ENCODE measurements at places on chromosomes 4 and X. TPM values are rescaled to one million over a fixed set of nuclear protein-coding genes. Genes with fewer than 3 reads are reported as not detected.

GRCh38 chr4:12852338-12853307, 631.5 kb downstream of the RAB28 start:
- no peaks in the 10 kb centered on the region for H3K36me3 ChIP-seq
- H3K27ac ChIP-seq, result no peak overlapping the region
- H3K4me3 ChIP-seq, result no peak overlapping the region
- no peaks in the 10 kb centered on the region for H3K4me1 ChIP-seq

DNA sequence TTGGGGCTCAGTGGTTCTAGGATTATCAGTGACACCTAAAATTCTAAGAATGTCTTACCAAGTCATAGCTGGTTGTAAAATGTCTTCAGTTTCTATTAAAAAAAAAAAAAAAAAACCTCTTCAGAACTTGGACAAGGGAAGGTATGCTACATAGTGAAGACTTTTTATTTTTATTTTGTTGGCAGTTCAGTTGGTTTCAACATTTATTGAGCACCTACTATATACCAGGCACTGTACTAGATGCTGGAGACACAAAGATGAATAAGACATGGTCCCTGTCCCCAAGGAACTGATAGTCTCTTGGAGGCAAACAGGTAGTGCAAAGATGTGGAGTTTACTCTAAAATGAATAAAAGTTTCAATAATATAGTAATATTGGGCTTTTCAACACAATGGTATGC, 8.9 kb upstream of the BBS7 start:
- no peaks in the 10 kb centered on the region for H3K36me3 ChIP-seq
- no peaks in the 10 kb centered on the region for H3K27me3 ChIP-seq

- H3K27ac ChIP-seq, result no peak overlapping the region
- H3K4me3 ChIP-seq, result no peak overlapping the region
- peaks cover 8% of the 10 kb centered on the region for H3K4me1 ChIP-seq
- H3K36me3 ChIP-seq, result no peaks in the 10 kb centered on the region
- H3K27me3 ChIP-seq, result no peaks in the 10 kb centered on the region
Observed at GRCh38 chr4:26782168-26782829, 78.3 kb upstream of the STIM2 start.

DNA sequence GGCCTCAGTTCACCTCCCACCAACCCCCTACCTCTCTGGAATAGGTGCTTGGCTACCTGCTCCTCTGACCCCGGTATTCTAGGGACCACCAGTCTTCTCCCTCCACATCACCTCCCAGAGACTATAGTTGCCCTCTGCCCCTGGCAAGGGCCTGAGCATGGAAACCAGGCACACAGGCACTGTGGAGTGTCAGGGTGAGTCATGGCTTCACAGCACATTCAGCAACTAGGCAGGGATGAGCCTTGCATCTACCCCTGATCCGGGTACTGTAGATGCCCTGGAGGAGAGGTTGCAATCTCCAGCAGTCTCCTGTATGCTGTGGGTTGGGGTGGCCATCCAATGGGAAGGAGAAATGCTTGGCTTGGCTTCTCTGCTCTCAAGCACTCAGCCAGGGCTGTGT, 472.7 kb downstream of the IDS start:
- no peak overlapping the region for H3K4me3 ChIP-seq
- H3K4me1 ChIP-seq, result no peaks in the 10 kb centered on the region
- no peaks in the 10 kb centered on the region for H3K27me3 ChIP-seq
- H3K36me3 ChIP-seq, result no peaks in the 10 kb centered on the region

- H3K4me1 ChIP-seq, result no peaks in the 10 kb centered on the region
- H3K4me3 ChIP-seq, result no peak overlapping the region
- no peak for DNase-seq
- H3K36me3 ChIP-seq, result no peaks in the 10 kb centered on the region
Observed at GRCh38 chr4:33107814-33108213, 2387.6 kb downstream of the PCDH7 start.

Gene MXRA5
- total RNA-seq, result 1.2 TPM

DNA sequence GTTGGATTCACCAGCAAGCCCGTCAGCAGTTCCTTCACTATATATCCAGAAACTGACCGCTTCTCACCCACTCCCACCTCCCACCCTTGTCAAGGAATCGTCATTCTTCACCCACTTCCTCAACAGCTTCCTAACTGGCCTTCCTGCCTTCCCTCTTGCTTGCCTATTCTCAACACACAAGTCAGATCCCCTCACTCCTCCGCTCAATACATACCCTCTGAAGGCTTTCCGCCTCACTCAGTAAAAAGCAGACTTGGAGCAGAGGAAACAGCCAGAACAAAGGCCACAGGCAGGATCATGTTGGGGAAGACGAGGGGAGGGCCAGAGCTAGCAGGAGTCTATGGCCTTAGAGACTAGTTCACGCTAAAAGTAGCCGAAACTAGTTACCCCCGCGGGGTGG, 23.7 kb downstream of the RWDD4 start:
- DNase-seq, result no peak
- no peaks in the 10 kb centered on the region for H3K36me3 ChIP-seq
- H3K27me3 ChIP-seq, result no peaks in the 10 kb centered on the region

DNA sequence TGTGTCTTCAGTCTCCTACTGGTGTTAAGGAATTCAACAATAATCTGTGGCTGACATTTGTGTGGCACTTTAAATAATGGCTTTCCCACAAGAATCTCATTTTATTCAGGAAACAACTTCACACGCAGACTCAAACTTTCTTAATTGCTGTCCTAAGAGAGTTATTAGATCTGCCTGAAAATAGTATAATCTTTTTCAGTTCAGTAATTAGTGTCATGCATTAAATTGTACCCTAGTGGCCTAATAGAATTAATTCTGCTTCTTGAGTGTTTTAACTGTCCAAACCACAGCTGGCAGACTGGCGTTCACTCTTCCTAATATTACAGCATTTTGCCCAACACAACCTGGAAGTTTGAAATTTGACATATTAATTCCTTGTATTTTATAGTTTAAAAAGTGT, 107.1 kb downstream of the GRIA2 start:
- no peak for DNase-seq
- no peak overlapping the region for H3K4me3 ChIP-seq
- H3K27me3 ChIP-seq, result no peaks in the 10 kb centered on the region
- no peak overlapping the region for H3K27ac ChIP-seq
- no peaks in the 10 kb centered on the region for H3K4me1 ChIP-seq
- no peaks in the 10 kb centered on the region for H3K36me3 ChIP-seq

GRCh38 chr4:184280591-184281071, 63.0 kb upstream of the ENPP6 start:
- H3K4me1 ChIP-seq, result no peaks in the 10 kb centered on the region
- no peaks in the 10 kb centered on the region for H3K27me3 ChIP-seq
- no peak overlapping the region for H3K27ac ChIP-seq
- H3K4me3 ChIP-seq, result no peak overlapping the region
- H3K36me3 ChIP-seq, result no peaks in the 10 kb centered on the region
- DNase-seq, result peak; percentile 21

Gene PASD1
- total RNA-seq, result not detected

GRCh38 chr4:105386012-105386411, 87.8 kb downstream of the PPA2 start:
- H3K4me3 ChIP-seq, result no peak overlapping the region
- H3K27ac ChIP-seq, result no peak overlapping the region
- H3K27me3 ChIP-seq, result no peaks in the 10 kb centered on the region
- H3K4me1 ChIP-seq, result no peaks in the 10 kb centered on the region
- peaks cover 16% of the 10 kb centered on the region for H3K36me3 ChIP-seq

GRCh38 chr4:57094832-57095223, 15.4 kb downstream of the IGFBP7 start:
- no peak overlapping the region for H3K4me3 ChIP-seq
- H3K36me3 ChIP-seq, result no peaks in the 10 kb centered on the region
- peaks cover 80% of the 10 kb centered on the region for H3K4me1 ChIP-seq
- DNase-seq, result no peak

DNA sequence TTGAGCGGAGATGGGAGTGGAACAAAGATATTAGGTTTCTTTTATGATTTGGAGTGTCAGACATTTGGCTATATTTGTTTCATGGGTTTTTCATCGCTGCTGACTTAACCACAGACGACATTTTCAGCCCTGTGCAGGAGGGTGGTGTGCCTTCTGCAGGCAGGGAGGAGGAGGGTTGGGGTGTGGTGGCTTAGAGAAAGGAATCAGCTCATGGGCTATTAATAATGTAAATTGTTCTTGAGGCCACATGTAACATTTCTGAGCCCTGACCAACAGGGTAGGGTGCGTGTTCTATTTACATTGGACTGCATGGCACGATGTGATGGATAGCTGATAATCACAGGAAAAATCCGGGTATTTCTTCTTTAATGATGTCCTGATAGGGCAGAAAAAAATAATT, 67.6 kb downstream of the POLA1 start:
- no peak overlapping the region for H3K4me3 ChIP-seq
- no peak for DNase-seq
- H3K4me1 ChIP-seq, result no peaks in the 10 kb centered on the region
- H3K27ac ChIP-seq, result no peak overlapping the region
